ENCODE measurements at places on chromosomes 4 and X.

GRCh38 chr4:73929278-73929677 lies 52.5 kb downstream of the PF4 start:
- no peak for DNase-seq

- no peak for DNase-seq
Observed at GRCh38 chr4:151169223-151169622, 69.8 kb downstream of the RPS3A start.

DNA sequence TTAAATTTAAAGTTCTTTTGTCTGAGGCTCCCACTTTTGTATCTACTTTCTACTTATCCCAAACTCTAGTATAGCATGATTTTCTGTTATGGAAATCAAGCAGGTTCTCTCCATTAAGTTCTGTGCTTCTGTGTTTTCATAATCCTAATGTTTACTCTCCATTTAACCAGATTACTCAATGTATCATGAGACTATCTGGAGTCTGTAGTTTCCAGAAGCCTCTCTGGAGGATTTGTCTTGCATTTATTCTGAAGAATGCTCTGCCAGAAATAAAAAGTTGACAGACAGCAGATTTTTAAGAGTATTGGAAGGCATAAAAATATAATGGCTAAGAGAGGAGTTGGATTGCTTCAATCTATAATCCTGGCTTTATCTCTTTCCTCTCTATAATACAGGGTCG lies 39.2 kb upstream of the PLS3 start:
- DNase-seq, result no peak

GRCh38 chrX:153495903-153496589 lies 1.3 kb downstream of the BGN start:
- no peak for DNase-seq

DNA sequence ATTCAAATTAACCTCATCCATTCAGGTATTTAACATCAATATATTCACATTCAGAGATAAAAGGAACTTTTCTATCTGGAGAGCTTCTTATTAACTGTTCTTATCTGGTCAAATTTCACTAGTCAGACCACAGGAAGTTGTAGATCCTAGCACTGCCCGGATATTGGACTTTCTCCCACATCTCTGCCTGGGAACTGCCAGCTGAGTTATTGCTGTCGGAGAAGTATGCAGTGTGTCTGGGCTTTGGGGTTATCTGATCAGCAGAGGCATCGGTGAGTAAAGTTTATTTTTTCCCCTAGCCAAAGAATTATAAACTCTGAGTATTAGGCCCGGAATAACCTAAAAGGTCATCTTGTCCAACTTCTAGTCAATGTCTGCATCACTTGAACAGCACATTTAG lies 45.1 kb downstream of the OR13H1 start:
- no peak for DNase-seq

DNA sequence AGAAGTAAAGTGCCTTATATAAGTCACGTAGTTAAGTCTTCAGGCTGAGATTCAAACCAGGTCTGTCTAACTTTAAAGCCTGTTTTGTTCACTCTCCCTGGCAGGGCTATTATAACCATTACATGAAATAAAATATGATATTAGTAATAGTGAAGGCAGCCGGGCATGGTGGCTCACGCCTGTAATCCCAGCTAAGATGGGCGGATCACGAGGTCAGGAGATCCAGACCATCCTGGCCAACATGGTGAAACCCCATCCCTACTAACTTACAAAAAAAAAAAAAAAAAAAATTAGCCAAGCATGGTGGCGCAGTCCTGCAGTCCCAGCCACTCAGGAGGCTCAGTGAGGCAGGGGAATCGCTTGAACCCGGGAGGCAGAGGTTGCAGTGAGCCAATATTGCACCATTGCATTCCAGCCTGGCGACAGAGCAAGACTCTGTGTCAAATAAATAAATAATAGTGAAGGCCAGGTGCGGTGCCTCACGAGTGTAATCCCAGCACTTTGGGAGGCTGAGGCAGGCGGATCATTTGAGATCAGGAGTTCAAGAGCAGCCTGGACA lies 22.1 kb upstream of the SOWAHD start:
- no peak for DNase-seq

- no peak for DNase-seq
Observed at GRCh38 chr4:34953145-34953799, 1291.0 kb downstream of the ARAP2 start.

Data from activated CD4-positive, alpha-beta T cell treated with anti-CD3 and anti-CD28 coated beads, Interleukin-2, Interleukin-6, amounts not matched to agents 100 ng/mL and 50 ng/mL, durations not matched to agents 16 hours and 8 hours (primary cell).